CD4-positive, alpha-beta memory T cell (primary cell): ENCODE measurements at places on chromosomes 7 and 10. TPM values are rescaled to one million over a fixed set of nuclear protein-coding genes. Genes with fewer than 3 reads are reported as not detected.

- no peak overlapping the region for H3K27ac ChIP-seq
- H3K27me3 ChIP-seq: no peaks in the 10 kb centered on the region
- H3K36me3 ChIP-seq: no peaks in the 10 kb centered on the region
- no peaks in the 10 kb centered on the region for H3K4me1 ChIP-seq
These were observed 45.4 kb downstream of the HSPA12A start for GRCh38 chr10:116696919-116697318.

- no peak for DNase-seq
- H3K27ac ChIP-seq: no peak overlapping the region
- H3K27me3 ChIP-seq: no peaks in the 10 kb centered on the region
- no peaks in the 10 kb centered on the region for H3K36me3 ChIP-seq
- H3K4me3 ChIP-seq: no peak overlapping the region
- H3K4me1 ChIP-seq: peaks cover 10% of the 10 kb centered on the region
These were observed 20.3 kb upstream of the ETV1 start for GRCh38 chr7:14009453-14010418.

- no peak for DNase-seq
- H3K4me3 ChIP-seq: no peak overlapping the region
- H3K4me1 ChIP-seq: no peaks in the 10 kb centered on the region
- H3K27me3 ChIP-seq: no peaks in the 10 kb centered on the region
These were observed 26.5 kb downstream of the VWA2 start for GRCh38 chr10:114265392-114266053.

TACC2 gene
- polyA plus RNA-seq: not detected
